ENCODE measurements at places on chromosomes 4 and X.
A peak's percentile ranks its signal among the peaks of the same experiment; 100 is the strongest.

- peak; percentile 6 for DNase-seq
Observed at GRCh38 chrX:140766024-140766611, 56.6 kb downstream of the LINC00632 start.

GRCh38 chrX:15202454-15203177, 67.3 kb downstream of the ASB9 start:
- no peak for DNase-seq

- DNase-seq, result no peak
Observed at GRCh38 chrX:123425471-123425870, 241.4 kb downstream of the GRIA3 start.

GRCh38 chr4:826508-827208, 729 bp upstream of the CPLX1 start:
- no peak for DNase-seq

DNA sequence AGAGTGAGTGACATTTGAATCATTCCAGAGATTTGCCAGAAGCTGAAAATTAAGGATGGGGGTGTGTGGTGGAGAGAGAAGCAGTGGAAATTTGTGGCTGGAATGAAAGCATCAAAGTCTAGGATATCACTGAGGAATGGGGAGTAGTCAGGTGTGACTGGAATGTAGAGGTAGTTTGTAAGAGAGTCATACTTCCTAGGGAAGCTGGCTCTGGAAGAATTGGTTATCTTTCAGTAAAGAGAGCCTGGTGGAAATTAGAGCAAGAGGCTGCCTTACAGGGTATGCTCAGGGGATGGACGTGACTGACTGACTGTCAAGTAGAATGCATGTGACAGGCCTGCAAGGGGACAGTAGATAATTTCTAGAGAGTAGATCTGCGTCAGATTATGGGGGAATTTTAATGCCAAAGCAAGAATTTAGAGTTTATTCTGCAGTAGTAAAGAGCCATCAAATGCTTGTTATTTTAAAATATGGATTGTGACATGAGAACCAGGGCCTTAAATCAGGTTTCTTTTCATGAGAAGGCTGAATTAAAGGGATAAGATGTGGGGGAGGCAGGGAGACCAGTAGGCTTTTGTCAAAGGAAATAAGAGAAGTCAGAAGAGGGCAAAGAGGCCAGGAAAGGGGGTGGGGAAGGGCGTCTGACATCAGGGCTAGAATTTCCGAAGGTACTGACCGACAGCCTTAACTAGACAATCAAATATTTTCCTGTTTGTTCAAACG, 109.9 kb downstream of the AFF1 start:
- no peak for DNase-seq

- no peak for DNase-seq
Observed at GRCh38 chr4:55078987-55079386, 46.4 kb downstream of the KDR start.

DNA sequence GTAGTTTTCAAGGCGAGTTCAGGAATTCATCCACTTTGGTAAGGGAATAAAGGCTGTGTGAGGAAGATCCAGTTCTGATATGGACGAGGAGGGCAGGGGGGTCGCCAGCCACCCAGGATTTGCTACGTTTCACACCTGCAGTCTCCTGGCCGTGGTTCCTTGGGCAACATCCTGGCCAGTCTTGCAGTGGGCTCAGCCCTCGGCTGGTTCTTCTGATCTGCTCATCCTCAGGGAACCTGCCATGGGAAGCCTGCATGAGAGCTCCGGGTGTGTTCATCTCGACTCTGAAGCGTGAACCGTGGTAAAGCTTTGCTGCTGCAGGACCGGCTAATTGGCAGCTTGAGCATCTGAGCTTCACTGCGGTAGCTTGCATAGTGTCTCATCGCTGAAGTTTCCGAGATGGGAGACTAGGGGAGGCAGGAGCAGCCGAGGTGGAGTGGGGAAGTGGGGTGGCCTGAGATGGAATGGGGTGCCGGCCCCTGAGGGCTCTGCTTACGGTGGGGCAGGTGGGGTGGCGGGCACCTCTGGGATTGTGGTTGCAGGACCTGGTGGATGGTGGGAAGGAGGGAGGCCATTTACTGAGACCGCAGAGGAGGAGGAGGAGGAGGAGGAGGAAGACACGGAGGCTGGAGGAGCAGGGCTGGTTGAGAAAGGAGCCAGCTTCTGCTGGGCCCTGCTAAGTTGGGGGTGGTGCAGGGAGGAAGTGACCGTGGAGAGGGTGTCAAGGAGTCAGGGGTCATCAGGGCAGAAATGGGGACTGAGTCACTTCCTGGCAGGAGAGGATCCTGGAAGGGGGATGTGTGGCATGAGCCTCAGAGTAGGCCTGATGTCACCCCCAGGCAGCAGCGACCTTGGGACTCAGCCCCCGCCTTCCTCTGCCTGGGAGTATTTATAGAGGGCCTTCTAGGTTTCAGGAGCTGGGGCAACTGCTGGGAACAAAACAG, 213.1 kb upstream of the PSAPL1 start:
- DNase-seq, result no peak

DNA sequence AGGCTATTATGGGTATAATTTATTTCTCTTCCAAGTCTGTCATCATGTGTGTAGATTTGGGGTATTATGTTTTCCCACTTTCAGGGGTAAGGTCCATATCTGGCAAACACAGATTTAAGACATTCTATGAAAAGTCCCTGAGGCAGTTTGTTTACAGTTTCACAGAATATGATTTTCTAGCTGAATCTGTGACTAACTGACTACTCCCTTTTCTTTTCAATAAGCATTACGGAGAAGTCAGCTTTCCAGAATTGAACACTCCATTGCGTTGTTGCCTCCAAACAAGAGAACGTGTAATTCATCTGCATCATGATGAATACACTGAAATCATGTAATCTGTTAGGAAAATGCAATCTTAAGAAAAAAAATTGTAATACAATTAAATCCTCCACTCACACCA, 226.7 kb upstream of the SFRP2 start:
- DNase-seq, result no peak

GRCh38 chr4:8267077-8267476, 2.5 kb upstream of the HTRA3 start:
- DNase-seq, result no peak

DNA sequence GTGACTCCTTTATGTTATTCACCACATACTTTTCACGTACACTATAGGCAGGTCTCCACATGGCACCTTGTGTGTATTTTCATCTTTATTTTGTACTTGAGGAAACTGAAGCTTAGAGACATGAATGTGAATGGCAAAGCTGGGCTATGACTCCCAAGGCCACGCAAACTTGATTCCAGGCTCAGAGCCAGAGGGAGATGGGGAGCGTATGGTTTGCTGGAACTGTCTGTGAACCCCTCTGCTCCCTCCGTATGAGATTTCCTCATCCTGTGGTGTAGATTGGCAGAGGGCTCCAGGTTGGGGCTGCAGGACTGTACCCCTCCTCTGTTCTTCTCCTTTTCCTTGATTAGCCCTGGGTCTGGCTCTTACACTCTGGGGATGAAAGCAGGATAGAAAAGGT, 16.1 kb upstream of the STARD8 start:
- no peak for DNase-seq

DNA sequence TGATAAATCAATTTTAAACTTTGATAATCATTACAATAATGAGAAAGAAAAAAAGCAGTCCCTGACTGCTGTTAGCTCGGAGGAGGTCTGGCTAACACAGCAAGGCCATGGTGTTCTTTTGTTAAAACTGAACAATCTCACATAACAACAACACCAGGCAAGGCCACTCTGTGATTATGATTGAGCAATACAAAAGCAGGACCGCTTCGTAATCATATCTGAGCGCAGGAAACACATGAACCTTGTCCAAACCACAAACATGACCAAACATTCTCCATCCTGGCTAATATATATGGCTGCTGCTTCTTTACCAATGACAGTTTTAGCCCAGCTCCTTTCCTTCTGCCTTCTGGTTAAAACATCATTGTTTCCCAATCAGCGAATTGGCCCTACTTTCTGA, 76.8 kb upstream of the DDX53 start:
- no peak for DNase-seq

DNA sequence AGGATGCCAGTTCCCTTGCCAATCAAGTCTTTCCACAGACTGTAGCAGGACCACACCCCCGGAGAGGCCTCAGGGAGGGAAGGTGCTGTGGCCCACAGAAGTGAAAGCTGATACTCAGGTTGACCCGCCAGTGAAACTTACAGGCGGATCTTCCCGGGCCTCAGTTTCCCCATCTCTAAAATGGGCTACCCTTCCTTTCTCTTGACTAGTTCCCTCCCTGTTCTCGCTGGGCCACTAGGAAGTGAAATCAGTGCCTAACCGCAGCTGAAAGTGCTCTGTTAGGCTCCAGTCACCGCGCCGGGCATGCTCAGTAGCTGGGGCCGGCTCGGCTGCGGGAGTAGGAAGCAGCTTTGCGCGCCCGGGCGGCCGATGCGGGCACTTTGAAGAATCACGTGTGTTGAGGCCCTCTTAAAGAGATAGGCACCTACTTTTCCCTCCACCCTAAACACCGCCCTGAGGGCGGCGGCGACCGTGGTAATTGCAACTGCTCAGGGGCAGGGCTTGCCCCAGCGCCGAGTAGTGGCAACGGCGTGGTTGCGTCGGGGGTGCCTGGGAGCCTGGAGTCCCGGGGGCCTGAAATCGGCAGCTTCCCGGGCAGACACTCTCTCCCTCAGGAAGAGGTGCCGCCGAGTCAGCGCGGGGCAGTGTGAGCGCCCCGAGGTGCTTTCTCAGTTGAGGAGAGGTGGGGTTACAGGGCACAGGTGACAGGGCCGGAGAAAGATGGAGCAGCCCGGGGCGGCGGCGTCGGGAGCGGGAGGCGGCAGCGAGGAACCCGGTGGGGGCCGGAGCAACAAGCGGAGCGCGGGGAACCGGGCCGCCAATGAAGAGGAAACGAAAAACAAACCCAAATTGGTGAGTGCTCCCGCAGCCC, at the start of gene DIAPH2:
TSS of gene DIAPH2 (plus strand) at position 504 of the 871 bp plus-strand sequence.
- DNase-seq, result peak; percentile 41

DNA sequence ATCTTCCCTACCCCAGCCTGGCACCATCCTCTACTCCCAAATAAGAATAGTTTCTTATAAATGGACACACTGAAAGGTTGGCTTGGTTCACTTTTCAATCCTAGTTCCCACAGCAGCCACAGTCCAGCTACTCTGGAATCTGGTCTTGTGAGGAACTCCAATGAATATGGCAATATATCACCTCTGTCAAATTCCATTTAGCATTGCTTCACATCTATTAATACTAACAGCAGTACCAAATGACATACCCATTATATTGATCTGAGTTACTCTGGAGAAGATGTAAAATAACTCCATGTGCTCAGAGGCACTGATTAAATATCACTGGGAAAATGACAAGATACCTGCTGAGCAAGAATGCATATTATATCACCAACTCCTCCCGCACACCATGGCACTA, 8.6 kb downstream of the OPHN1 start:
- no peak for DNase-seq

- DNase-seq, result no peak
Observed at GRCh38 chr4:147984065-147984777, 252.3 kb downstream of the ARHGAP10 start.

GRCh38 chr4:23856630-23857029, 33.2 kb downstream of the PPARGC1A start:
- peak; percentile 41 for DNase-seq

DNA sequence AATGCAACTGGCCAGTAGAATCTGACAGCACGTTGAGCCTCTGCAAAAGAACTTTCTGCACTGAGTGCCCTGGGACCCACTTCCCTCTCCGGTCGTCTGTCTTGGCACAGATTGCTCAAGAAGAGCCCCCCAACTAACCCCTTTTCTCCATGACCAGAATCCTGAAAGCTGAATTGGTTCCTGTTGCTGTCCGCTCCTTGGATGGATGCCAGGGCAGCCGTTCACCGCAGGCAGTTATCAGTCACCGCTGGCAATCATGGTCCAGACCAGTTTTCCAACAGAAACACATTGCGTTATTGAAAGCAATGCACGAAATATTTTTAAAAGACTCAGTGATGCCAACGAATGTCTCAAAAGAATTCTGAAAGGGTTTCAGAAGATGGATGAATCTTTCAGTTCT, 733.7 kb upstream of the FRG1 start:
- DNase-seq, result no peak

DNA sequence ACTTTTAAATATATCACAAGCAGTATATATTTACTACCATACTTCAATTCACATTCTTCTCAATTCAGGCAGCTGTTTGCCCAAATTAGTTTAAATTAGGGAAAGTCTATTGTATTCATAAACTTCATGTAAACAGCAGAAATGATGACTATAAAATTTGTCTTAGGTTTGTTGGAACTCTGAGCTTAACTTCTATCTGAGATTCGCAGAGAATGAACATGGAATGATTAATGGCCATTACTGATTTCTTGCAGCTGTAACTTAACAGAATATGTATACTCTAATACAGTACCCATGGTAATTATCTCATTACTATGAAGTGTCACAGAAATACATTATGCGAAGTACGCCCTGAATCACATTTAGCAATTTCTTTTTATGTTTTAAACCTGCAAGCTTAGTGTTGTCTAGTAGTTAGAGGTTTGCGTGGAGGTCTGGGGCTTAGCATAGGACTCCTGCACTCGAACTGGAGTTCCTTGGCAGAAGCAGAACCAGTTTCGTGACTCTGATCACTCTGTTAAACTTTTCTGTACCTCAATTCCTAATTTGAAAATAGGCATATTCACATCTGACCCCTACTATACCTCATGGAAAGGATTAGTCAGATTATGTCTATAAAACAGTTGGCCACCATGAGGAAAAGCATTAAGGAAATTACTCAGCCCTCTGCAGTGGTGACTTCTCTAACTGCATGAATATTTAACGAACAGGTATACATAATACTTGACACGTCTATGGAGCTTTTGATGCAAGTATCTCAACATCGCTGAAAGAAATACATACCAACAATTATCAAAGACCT, 243.2 kb downstream of the MGST2 start:
- no peak for DNase-seq

DNA sequence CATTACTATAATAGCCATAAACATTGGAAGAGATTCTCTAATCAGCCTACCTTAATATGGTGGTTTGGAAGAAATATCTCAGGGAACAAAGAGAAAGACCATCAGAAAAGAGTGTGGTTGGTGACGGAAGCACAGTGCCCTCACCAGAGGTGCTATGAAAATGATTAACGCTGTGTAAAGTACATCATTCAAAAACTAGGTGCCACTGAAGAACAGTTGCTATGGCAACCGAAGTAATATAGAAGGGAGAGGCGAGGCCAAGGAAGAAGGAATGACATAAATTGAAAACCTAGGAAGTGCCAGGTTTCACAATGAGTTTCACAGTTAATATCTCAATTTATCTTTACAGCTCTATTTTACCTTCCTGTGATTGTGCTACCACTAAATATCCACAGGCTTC, 57.0 kb upstream of the ARSJ start:
- no peak for DNase-seq

DNA sequence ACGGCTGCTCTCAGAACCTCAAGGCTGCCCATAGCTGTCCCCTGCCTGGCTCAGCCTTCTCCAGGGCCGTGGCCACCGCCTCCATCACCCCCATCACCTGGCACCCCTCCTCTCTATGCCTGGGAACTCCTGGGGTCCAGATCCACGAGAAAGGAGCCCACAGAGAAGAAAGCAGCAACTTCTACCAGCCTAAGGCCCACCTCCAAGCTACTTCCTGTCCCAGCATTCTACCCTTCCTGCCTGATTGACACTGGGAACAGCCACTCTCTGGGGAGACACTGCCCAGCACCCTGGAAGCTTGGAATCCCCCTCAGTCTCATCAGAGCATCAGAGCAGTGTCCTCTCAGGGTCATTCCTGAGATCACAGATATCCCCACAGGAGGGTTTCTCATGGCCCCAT, 36.9 kb upstream of the PROM1 start:
- no peak for DNase-seq
